Esophagus muscularis mucosa (tissue), 4 donors: ENCODE measurements at places on chromosomes 4 and X.

- no peak for DNase-seq
Observed at GRCh38 chr4:139779691-139780090, 114.1 kb downstream of the MGST2 start.

- no peak for DNase-seq
Observed at GRCh38 chr4:172073590-172073989, 260.4 kb downstream of the GALNTL6 start.

GRCh38 chrX:124388562-124388961, 42.2 kb downstream of the SH2D1A start:
- DNase-seq: no peak

DNA sequence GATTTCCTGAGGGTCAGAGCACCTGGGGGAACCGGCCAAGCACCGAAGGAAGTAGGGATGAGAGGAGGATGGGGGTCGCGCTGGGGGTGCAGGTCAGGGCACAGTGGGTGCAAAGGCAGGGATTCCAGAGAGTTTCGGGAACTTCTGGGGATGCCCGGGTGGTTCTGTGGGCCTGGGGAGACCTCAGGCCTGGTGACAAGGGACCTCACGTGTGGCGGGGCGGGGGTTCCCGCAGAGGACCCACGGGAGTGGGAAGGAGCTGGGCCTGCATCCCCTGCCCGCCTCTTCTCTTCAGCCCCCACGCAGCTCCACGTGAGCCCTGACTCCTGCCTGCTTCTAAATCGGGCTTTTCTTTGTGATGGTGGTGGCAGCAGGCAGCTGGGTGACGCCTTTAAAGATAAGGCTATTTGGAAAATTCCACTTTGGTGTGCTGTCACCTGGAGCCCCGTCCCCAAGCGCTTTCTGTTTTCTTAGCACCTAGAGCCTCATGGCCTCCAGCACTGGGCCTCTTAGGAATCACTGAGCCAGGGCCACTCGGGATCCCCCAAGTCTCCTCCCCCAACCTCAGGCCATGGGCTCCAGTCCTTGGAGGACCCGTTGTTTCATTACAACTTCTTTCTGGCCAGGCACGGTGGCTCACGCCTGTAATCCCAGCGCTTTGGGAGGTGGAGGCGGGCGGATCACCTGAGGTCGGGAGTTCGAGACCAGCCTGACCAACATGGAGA, 7.1 kb upstream of the TBC1D14 start:
- no peak for DNase-seq

GRCh38 chrX:131895807-131896206, 127.3 kb upstream of the STK26 start:
- no peak for DNase-seq

DNA sequence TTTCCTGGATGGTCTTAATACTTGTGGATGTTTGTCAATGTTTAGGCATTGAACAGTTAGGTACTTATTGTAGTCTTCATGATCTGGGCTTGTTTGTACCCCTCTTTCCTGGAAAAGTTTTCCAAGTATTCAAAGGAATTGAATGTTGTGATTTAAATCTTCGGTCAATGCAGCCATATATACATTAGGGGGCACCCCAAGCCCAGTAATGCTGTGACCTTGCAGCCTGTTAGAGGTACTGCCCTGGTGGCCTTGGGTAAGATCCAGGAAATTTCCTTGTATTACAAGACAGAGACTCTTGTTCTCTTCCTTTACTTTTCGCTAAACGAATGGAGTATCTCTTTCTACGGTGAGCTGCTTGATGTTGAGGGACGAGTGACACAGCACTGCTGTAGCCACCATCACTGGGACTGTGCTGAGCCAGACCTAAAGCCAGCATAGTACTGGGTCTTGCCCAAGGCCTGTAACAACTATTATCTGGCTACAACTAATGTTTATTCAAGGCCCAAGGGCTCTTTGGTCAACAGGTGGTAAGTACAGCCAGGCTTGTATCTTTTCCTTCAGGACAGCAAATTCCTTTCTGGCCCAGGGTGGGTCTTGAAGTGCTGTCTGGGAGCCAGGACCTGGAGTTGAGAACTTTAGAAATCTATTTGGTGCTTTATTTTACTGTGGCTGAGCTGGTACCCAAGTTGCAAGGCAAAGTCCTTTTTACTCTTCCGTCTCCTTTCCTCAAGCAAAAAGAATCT, 118.3 kb upstream of the ATOH1 start:
- DNase-seq: no peak
